DND-41 (cell line): ENCODE measurements at places on chromosomes 13 and 19.

GRCh38 chr13:81116461-81117282, 775.7 kb upstream of the SPRY2 start:
- DNase-seq = no peak

DNA sequence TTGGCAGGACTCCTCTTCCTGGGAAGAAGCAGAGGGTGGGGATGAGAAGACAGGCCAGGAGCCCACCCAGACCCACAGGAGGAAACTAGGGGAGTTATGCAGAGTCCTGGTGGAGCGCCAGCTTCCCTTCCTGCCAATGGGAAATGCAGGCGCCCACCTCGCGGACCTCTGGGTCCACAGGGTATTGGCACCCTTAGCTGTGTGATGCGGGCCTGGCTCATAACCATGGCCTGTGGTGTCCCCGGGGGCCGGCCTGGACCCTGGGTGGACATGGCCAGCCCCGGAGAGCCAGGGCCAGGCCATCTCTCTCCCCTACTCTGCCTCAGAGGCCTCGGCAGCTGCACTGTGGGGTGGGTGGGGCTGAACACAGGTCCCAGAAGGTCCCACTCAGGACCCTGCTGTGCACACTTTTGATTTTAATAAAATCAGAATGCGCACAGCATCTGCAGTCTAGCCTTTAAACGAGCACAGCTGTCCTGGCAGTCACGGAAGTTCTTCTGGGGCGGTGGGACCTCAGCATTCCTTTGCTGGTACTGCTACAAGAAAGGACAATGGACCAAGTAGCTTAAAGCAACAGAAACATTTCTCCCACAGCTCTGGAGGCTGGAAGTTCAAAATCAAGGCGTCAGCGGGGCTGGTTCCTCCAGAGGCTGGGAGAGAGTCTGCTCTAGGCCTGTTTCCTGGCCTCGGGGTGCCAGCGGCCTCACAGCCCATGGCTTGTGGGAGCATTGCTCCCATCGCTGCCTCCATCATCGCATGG, 1.8 kb downstream of the F10 start:
- no peak for DNase-seq

DNA sequence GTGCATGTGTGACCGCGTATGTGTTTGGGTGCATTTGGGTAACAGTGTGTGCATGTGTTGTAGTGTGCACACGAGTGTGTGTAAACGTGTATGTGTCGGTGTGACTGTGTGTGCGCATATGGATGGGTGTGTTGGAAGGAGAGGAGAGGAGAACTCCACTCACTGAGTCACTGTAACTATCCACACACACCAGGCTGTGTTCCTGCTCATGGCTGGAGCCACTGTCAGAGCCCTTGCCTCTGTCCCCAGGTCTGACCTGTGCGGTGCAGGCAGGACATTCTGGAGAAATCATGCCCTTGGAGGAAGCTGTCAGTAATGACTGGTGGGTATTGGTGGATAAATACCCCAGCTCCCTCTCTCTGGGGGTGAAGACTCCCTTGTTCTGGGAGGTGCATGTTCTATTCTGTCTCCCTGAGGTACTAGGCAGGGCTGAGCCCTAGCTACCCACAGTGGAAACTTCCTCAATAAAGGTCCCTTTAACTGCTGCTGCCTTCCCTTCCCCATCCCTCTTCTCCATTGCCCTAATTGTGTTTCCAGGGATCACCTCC, 48.4 kb downstream of the CYP4F22 start:
- DNase-seq = no peak

- DNase-seq = no peak
Measured at GRCh38 chr19:45640849-45641273, 1.7 kb upstream of the EML2 start.

DNA sequence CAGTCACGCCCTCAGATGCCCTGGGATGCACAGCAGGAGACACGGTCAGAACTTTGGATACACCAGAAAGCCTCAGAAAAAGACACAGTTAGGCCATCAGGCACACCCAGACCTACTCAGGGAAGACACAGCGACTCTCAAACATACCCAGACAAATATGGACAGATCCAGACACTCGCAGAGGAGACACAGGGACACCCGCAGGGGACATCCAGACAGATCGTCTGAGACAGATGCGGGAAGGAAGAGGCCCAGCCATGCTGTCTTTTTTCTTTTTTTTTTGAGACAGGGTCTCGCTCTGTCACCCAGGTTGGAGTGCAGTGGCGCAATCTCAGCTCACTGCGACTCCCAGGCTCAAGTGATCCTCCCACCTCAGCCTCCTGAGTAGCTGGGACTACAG, 4.8 kb downstream of the DPF1 start:
- DNase-seq = no peak

GRCh38 chr19:34525001-34525400, 43.4 kb downstream of the WTIP start:
- DNase-seq = no peak

DNA sequence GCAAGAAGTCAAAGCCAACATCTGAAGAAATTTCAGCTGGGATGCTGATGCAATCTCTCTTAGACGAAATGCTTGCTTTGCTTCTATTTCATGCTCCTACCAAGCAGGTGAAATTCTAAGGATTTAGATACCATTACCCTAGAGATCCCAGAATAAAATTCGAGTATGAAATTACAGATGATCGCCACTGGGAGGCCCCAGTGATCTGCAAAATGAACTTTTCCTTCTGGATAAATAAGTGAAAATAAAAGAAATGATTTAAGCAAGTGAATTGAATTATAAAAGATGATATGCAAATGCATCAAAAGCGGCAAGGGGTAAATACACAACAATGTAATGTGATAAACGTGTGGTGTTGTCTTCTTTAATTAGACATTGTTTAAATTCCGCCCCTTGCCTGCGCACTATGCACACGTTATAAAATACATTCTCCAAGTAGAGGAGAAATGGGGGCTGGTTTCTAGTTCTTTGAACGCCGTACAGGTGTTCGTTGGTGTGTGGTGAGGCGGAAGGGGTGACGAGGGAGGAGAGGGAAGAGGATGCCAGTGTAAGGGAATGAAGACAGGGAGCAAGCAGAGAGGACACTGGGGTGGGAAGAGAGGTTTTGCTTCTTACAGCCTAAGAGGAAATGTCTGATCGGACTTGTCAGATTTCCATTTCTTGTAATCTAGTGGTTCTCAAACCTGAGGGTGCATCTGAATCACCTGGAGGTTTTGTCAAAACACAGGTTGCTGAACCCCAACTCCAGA, 58.0 kb downstream of the ERCC5 start:
- DNase-seq = no peak

DNA sequence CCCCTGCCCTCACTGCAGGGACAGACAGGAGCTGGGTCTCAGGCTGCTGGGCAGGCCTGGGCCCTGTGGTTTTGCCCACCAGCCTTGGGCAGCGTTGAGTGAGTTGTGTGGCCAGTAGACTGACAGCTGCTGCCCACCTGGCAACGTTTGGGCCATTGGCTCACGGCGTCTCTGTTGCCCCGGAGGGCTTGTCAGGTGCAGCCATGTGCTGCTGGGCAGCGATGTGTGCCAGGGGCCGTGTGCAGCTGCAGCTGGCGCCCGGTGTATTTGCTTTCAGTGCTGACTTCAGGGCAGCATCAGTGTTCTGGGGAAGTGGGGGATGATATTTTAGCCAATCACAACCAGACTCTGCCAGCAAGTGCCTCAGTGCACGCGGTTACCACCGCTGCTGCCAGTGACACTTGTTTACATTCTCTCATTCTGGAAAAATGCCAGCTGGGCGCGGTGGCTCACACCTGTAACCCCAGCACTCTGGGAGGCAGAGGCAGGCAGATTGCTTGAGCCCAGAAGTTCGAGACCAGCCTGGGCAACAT, 10.6 kb downstream of the FZR1 start:
- DNase-seq = peak; percentile 49

DNA sequence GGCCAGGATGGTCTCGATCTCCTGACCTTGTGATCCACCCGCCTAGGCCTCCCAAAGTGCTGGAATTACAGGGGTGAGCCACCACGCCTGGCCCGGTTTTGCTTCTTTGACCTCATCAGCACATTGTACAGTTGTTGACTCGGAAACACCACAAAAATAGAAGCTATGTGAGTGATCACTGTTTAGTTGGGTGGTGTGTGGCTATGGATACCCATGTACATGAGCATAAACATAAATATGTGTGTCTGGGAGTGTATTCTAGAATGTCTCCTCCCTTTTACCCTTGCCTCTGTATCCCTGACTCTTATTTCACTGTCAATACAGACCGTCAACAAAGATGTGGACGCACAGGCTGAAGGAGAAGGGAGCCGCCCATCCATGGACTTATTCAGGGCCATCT, 14.4 kb upstream of the WDR88 start:
- DNase-seq = no peak

DNA sequence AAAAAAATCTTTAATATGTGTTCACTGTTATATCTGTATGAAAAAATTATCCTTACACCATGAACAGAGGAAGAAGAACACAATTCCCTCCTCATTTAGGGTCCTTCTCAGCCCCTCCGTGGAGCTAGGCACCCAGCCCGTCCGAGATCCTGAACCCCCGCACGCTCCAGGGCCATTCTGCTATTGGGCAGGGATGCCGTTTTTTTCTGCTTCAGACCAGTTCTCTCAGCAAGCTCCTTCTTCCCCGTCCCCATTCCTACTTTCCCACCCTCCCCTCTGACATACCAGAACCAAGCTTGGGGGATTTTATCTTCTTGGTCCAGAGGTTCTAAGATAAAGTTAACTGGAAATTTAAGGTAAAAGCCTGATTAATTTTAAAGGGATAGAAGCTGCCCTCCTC, 36.2 kb downstream of the ATP12A start:
- no peak for DNase-seq

GRCh38 chr19:51143486-51143885, 1.4 kb downstream of the SIGLEC7 start:
- no peak for DNase-seq

DNA sequence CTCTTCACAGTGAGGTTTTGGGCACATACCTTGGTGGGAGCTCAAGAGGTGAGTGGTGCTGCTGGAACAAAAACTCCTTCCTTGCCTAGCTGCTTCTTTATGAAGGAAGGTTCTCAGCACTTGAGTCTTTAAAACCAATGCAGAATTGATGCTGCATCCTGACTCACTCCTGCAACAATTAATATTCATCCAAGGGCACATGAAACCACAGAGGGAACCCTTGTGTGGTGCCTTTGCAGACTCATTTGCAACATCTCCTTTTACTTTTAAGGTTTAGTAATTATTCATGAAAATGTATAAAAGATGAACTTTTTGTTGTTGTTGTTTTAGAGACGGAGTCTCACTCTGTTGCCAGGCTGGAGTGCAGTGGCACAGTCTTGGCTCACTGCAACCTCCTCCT, 30.1 kb downstream of the OPA3 start:
- no peak for DNase-seq
